Activated naive CD4-positive, alpha-beta T cell treated with anti-CD3 and anti-CD28 coated beads, Interleukin-2, amount 10 ng/mL, durations not matched to agents 7 days and 5 days (primary cell): ENCODE measurements at places on chromosomes 7 and 10.

DNA sequence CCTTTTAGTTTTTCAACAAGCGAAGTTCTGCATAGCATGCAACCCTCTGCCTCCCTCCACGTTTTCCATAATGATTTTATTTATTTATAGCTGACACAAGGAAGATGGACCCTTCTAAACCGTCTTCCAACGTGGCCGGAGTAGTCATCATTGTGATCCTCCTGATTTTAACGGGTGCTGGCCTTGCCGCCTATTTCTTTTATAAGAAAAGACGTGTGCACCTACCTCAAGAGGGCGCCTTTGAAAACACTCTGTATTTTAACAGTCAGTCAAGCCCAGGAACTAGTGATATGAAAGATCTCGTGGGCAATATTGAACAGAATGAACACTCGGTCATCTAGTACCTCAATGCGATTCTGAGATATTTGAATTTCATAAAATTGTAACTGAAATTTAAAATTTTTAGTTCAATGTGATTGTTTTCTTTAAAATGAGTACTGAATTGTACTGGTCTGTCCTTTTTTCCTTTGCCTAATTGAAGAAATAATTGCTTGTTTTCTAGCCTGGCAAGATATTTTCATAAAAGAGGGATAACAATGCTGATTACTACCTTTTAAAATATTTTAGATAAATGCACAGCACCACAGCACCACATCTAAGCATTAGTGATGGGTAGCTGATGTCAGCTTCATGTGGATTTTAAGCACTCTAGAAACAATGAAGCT, 41.5 kb upstream of the SLC39A12 start:
- no peak for DNase-seq

DNA sequence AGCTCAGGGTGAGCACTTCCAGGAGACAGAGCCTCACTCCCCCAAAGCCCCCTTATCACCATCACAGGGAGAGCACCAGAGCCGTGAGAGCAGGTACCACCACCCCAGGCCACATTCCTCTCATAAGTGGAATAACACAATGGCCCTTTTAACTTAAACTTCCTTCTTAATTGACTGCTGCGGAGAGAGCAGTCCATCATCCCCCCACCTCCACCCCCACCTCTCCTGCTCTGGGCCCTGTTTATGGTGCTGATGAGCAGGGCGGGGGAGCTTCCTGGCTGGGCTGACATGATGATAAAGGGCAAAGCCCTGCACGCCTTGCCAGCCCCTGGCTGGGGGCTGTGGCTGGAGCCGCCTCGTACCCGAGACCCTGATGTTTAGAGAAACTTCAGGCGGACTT, 81.4 kb upstream of the PODXL start:
- DNase-seq = no peak

DNA sequence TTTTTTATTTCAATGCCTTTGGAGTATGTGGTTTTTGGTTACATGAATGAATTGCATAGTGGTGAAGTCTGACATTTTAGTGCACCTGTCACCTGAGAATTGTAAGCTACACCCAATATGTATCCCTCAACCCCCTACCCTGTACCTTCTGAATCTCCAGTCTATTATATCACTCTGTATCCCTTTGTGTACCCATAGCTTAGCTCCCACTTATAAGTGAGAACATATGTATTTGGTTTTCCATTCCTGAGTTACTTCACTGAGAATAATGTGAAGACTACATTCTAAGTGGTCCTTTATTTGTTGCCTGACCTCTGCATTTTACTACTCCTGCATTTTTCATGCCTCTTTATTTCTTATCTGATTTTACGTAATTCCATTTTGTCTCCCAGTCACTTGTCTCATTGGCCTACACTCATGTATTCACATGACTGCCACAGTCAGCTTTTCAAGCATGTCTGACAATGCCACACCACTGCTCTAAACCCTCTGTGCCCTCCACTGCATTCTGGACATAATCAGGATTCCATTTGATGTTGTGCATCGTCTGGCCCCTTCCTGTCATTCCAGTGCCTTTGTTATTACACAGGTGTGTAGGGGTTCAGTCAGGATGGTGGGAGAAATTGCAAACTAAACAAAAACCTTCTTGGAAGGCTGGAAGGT, 1325.5 kb downstream of the XPNPEP1 start:
- DNase-seq = no peak

- DNase-seq = no peak
Observed at GRCh38 chr10:63464402-63465292, 1.1 kb downstream of the JMJD1C start.

GRCh38 chr7:36602934-36603887, 121.1 kb downstream of the AOAH start:
- DNase-seq = no peak

GRCh38 chr7:80435521-80435920, 76.3 kb downstream of the GNAT3 start:
- DNase-seq = no peak

GRCh38 chr7:98702021-98702420, 84.9 kb downstream of the NPTX2 start:
- DNase-seq = no peak

DNA sequence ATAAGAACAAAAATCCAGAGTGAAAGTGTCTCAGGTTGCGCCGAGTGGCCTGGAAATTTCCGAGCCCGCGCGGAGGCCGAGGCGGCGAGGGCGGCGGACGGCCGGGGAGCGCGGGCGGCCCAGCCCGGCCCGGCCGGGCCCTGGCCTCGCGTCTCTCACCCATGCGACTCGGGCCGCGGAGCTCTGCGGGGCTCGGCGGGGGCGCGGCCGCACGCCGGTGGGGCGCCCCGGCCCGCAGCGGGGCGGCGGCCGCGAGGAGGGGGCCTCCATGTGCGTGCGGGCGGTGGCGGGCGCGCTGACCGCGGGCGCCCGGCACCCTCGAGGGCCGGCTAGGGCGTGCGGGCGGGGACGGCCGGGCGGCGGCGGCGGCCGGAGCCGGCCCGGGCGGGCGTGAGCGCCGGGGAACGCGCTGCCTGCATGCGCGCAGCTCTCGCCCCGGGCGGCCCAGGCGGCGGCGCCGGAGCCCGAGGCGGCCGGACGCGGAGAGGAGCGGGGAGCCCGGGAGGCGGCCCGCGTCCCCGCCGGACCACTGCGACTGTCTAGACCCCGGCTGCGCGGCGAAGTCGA, 302 bp upstream of the EN2 start:
- DNase-seq = no peak

DNA sequence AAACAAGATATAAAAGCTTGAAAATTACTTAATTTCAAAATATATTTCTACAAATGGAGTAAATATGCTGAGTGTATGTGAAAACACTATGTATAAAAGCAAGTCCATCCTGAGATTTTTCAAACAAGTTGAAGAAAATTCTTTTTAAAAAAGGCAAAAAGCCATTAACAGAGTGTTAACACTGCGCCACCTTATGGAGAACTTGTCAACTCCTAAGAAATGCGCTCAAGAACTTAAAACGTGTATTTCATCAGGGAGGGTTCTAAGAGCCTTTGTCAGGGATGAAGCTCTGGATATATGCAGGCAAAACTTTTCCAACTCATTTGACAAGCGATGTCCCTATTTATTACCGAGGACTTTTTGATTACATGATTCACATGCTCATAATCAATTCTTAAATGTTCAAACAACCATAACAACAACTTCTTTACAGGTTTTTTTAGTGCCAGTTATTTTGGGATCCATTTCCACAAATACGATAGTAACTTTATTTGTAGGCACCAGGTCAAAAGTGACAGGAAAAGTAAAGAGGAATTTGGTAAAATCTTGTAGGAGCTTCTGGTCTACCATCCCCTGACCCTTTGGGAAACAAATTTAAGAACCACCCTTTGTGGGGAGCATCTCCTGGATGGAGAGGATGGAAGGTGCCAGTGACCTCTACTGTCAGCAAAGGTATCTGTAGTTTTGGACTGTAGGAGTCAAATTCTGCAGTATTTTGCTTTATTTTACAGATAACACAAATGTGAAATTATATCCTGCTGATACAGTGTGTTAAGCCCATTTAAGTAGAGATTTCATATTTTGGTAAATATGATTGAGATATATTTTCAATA, 23.2 kb downstream of the CALCR start:
- no peak for DNase-seq

DNA sequence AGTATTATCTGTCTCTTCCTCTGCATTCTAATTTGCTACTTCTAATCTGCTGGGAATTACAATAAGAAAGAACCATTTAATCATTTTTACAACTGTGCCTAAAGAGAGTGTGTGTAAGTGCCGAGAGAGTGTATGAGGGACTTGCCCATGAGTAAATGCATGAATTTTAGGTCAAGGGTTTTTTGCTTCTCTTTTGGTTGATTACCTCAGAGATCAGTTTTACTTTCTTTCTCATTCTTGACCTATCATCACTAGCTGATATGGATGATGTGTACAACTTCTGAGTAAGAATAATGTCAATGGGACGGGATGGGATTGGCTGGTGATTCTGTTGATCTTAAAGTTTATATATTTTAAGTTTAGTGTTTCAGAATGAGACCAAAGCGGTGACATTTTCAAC, 47.8 kb downstream of the IKZF1 start:
- DNase-seq = peak; percentile 32

GRCh38 chr7:2954433-2954853, 89.2 kb downstream of the CARD11 start:
- DNase-seq = peak; percentile 51

DNA sequence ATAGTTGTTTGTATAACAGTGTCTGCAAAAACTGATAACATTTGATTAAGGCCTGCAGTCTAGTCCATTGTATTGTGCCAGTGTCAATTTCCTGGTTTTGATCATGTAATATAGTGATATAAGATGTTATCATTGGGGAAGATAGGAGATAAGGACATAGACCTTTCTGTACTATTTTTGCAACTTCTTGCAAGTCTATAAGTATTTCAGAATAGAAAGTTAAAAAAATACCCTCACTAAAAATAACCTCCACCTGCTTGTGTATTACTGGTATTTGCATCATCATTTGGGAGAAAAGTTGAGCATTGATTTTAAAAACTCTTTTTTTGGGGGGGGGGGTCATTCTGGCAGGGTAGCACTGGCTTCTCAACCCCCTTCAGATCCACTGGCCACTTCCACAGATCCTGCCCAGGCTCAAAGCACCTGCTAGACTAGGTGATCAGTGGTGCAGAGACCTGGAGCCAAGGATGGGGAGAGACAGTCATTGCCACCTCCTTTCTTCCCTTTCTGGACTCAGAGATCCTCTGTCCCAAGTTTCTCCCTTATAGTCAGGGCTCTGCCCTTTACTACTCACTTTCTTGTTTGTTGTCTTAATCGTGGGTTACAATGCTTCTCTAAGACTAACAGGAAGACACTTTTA, 103.0 kb downstream of the RBM20 start:
- DNase-seq = no peak

- no peak for DNase-seq
Observed at GRCh38 chr10:51462076-51462779, 237.2 kb downstream of the CSTF2T start.

DNA sequence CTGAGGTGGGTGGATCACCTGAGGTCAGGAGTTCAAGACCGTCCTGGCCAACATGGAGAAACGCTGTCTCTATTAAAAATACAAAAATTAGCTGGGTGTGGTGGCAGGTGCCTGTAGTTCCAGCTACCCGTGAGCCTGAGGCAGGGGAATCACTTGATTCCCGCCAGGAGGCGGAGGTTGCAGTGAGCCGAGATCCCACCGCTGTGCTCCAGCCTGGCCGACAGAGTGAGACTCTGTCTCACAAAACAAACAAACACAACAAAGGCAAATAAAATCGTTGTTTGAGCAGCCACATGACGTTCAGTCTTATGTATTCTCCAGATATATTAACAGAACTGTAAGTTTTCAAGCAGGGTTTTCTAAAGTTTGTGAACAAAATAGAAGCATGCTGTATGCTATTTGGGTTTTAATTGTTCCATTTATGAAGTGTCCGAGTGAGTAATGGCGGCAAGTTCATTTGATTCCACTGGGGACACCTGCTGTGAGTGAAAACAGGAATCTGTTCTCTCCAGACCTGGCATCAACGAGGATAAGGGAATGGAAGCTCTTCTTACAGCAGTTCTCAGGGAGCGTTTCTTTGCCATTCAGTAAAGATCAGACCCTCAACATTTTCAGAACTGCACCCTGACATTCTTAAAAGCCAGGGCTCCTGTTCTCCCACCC, 122.5 kb upstream of the PITRM1 start:
- DNase-seq = no peak
